ENCODE measurements at places on chromosomes 3 and 15.

DNA sequence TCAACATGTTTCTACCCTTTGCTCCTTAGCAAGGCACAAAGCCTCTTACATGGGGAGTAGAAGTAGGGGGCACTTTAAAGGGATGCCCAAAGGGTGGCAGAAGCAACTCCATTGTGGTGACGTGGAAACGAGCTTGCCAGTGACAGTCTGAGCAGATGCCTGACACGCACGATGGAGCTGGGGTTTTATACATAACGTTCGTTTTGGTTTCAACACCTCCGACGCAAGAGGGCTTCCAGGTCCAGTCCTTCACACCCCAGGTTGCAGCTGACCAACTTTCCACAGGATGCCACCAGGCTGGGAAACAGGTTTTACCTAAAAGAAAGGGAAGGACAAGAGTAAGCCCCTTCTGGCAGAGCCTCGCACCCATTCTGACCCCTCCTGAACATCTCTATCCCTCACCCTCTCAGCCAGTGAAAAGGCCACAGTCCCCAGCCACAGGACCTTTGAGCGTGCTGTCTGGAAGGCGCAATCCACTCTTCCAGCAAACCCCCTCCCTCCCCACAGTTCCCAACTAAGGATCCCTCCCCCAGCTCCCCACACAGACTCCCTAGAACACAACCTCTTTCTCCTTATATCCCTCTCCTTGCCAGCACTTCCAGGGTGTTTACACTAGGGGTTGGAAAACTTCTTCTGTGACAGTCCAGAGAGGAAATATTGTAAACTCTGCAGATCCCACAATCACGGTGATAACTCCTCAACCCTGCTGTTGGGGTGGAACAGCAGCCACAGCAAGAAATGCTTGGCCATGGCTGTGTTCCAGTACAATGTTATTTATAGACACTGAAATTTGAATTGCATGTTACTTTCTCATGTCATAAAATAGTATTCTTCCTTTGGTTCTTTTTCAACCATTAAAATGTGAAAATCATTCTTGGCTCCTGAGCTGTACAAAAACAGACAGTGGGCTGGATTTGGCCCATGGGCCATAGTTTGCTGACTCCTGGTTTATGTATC is 36.2 kb downstream of the FAM174B start:
- DNase-seq: no peak

- no peak for DNase-seq
Observed at GRCh38 chr3:133077688-133078087, 39.5 kb downstream of the TMEM108 start.

- DNase-seq: no peak
Observed at GRCh38 chr15:94367726-94368535, 136.6 kb downstream of the MCTP2 start.

DNA sequence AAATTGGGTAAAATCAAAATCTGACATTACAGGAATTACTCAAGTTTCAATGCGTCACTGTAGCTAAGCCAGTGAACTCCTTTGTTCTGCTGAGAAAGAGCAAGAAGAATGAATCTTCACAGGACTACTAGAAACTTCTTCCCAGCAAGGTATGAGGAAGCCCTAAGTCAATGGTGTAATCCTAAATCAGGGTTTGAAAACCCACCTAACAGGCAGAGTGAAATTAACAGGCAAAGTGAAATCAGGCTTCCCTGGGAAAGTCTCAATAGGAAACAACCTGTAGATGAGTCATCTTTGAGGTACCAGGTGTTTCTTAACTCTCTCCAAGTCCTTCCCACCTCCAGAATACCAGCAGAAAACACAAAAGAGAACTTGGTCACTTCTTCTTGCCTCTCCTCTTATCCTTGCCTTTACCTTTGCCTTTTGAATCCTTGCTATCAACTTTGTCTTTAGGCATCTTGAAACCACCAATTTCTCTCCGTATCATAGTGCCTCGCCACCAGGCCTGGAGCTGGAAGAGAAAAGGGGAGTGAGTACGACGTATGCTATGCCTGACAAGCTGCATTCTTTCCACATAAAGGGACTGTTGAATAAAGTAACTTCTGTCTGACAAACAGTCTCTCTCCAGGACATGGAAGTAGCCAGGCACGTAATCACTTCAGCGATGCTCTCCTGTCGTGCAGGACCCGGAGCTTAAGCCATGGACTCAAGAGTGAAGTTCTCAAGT is 60.6 kb upstream of the RPL35A start:
- DNase-seq: no peak

DNA sequence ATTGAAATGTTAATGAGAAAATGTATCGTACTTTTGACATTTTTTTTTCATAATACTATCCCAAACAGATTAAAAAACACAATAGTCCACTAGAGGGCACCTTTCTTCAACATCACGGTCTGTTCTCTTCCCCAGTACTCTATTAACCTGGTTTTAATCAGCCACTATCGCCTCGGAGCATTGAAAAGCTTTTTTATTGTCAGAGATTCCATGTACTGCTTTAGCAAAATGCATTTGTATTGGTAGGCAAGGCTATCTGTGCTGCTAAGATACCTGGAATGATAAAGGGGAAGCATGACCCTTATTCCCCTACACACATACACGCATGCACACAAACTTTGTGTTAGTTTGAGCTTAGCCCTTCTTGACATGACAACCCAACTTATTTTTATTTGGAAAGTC is 160.1 kb upstream of the IL12A start:
- DNase-seq: no peak

DNA sequence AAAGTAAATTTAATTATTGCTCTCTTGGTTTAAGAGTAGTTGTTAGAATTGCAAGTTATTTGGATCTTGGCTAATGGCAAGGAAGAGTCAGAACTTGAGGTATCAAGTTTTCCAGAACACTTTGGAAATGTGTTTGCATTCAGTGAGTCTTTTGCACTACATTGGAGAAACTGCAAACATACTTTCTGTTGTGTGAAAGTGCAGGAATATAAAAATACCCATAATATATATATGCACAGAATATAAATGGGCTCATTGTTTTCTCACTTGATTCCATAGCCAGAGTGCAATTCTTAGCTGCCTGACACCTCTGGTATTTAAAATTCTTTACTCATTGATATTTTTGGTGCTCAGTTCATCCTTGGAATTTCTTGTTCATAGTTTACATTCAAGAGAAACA is 92.9 kb downstream of the HCN4 start:
- no peak for DNase-seq

DNA sequence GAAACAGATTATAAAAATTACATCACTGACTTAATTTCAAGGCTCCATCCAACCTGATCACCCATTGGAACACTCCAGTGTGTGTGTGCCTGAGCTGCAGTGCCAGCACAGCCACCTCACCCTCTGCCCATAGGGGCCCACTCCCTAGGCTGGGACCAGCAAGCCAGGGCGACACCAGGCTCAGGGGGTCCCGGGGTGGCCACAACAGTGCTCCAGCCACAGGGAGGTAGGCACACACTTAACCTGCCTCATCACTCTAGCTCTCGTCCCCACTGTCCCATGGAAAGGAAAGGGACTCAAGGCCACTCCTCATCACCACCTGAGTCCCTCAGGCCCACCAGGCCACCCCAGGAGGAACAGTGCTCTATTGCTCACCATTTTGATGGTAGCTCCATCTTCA is 24.9 kb downstream of the ZXDC start:
- DNase-seq: no peak

DNA sequence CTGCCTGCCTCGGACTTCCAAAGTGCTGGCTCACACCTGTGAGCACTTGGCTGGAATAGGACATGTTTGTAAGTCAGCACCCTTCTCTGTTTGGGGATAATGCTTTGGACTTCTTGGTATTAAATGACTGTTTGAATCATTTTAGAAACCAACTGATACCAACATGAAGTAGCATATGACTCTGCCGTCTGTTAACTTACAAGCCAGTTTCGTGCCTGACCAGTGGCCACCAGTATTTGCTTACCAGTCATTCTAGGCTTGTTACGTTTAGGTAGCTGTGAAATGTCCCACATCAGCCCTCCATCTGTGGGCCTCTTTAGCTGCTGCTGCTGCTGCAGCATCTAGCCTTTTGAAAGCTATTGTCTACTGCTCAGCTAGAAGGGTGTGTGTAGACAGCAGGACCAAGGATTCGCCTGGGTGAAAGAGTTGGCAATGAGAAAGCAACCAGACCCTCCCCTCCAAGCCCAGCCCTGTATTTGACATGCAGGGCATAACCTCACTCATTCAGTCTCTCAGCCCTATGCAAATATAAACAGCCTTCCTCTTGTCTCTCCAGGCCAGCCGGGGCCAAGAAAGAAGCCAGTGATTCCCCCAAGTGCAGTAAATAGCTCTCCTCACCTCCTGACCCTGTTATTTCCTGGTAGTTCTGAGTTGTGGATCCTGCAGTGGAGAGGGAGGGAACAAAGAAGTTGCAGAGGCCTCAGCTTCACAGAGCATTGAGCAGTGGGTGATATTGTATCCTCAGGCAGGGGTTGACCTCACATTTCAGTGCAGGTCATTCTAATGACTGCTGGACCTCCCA is 51.0 kb downstream of the NKIRAS1 start:
- DNase-seq: no peak

DNA sequence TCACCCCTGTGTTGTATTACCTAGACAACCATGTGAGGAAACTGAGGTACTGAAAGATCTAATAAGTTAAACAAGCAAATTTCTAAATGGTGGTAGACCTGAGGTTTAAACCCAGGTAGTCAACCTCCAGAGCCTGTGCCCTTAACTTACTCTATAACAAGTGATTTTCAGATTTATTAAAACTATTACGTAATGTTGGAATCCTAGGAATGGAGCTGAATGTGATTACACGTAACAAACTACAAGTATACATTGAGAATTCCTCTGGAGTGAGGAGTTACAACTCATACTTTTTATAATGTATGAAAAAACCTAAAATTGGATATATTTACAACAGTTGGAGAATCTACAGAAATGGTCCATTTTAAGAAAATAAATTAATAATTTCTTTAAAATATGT is 18.0 kb downstream of the FAM98B start:
- no peak for DNase-seq

DNA sequence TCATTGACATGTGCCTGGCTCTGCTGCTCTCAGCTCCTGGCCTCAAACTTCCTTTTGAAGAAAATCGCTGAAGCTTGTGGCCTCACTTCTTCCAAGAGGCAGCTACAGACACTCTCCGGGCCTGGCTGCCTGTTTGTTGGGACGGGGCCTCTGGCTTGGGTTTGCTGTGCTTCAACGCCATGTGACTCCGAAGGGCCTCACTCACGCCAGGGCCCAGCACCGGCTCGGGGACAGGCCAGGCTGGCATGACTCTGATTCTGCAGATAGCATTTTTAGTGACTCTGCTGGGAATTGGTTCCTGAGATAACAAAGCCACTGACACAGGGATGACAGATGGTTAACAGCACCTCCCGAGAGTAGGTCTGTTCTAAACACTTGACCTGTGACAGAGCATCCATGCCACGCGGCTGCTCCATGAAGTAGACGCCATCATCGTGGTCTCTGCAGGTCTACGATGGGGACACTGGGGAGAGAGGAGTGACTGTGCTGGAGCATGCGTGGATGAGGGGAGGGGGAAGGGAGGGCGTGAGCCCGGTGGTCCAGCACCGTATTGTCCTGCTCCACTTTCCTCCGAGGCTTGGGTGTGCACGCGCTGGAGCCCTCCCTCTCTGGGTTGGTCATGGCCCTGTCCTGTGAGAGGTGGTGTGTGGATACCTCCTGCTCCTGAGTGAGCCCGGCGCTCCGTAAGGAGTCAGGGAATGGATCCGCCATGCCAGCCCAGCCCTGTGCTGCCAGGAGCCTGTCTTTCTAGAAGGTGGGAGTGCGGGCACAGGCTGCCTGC is 133.6 kb downstream of the TJP1 start:
- DNase-seq: no peak

DNA sequence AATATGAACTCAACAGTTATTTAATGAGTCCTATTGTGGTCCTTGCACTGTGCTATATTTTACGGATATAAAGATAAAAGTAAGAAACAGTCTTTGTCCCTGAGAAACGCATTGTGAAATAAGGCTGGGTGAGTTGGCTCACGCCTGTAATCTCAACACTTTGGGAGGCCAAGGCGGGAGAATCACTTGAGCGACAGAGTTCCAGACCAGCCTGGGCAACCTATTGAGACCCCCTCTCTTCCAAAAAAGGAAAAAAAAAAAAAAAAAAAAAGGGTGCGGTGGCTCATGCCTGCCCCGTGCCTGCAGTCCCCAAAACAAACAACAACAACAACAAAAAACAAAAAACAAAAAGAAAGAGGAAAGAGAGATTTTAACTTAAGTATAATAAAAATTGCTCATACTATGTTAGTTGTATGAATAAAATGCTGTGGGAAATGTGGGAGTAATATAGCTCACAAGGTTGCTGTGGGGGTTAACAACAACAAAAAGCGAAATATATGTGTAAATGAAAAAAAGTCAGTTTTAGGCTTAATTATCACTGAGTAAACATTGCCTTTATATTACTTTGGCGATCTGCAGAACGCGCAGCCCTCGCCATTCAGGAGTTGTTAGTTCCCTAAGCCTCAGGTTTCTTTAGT is 461 bp upstream of the FNDC3B start:
- no peak for DNase-seq

DNA sequence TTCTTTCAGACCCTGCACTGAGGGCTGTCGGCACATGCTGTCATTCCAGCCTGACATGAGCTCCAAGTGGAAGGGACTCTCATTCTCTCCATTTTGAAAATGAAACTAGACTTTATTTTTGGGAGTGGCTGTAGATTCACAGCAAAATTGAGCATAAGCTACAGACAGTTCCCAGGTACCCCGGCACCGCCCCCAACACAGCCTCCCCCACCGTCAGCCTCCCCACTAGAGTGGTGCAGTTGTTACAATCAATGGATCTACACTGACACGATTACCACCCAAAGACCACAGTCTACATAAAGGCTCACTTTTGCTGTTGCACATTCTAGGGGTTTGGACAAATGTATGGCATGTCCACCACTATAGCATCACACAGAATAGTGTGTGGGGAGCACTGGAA is 29.5 kb upstream of the FGD5 start:
- DNase-seq: no peak

DNA sequence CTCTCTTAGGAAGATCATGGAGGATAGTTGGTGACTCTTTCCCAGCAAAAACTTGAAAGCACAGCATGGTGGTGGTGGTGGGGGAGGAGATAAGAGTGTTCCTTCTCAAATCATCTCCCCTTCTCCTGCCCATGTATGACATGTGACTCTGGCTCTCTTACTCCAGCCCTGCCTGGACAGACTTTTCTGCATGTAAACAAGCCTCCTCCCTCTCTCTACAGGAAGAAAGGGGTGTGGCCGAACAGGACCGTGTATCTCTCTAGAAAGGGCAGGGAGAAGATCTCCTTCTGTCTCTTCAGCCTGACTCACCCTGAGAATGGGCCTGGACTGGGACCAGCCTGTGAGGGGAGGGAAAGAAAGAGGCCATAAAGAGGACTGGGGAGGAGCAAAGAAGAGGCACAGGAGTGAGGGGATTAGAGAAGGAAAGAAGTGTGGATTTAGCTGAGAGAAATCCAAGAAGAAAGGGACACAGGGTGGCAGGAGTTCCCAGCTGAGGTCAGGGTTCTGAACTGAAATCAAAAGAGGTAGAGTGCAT is 1.5 kb downstream of the CELF6 start:
- DNase-seq: no peak
